SK-N-SH (cell line): ENCODE measurements at places on chromosomes 2 and 18. TPM values are rescaled to one million over a fixed set of nuclear protein-coding genes. Genes with fewer than 3 reads are reported as not detected.
A peak's percentile ranks its signal among the peaks of the same experiment; 100 is the strongest.

The EVX2 gene
- polyA plus RNA-seq: not detected in 2 replicates

The ASIC4 gene
- polyA plus RNA-seq: 0.05 and 0.10 TPM in 2 replicates

The DPP4 gene
- 4.8 and 5.0 TPM in 2 replicates for polyA plus RNA-seq

The LYPD6 gene
- polyA plus RNA-seq: 8.1 and 11.0 TPM in 2 replicates

The ZNF892 gene
- 1.4 TPM in 2 replicates for polyA plus RNA-seq

- no peak for DNase-seq
Observed at GRCh38 chr18:48521723-48522122, 17.1 kb upstream of the CTIF start.

GRCh38 chr2:197804758-197805714 lies 643 bp downstream of the PLCL1 start:
- DNase-seq: peak; percentile 72

DNA sequence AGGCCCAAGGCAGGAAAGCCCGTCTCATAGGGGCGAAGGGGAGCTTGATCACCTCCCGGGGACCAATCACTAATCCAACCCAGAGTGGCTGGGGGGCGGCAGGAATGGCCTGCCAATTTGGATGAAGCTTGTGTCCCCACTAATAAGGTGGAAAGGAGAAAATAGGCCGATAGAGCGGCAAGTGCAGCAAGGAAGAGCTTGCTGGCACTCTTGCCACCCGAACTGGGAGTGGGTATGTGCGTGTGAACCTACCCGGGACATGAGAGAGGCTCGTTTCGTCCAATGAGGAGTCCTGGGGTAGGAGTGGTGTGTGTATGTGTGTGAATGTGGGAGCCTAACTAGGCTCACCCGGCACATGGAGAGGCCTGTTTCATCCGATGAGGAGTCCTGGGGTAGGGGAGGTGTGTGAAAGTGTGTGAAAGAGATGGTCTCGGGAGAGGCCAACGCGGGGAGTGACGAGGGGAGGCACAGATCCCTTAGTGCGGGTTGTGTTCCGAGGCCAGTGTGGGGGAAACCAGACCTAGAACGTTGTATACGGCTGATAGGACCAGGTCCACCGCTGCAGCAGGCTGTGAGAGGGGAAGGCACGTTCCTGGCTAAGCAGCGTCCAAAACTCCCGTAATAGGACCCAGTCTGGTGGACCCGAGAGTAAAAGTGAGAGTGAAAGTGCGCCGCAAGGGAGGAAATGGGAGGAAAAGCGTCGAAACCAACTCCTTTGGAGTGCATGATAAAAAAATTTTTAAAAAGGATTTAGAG lies 47.1 kb upstream of the SELENOI start:
- DNase-seq: no peak

DNA sequence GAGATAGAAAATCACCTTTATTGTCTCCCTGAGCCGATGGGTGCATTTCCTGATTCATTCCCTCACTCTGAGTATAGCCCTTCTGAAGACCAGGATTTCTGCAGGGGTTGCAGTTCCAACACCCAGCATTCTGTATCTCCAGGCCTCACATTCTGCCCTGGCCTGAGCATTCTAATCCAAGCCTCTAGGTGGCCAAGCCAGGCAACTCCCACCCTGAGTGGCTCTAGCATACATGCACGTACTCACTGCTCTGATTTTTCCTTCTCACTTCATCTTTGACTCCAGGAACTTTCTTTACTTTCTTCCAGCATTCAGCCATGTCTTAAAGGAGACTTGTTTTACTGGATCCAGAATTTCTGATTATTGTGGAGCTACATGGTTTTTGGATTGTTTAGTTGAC lies 100.7 kb upstream of the STK39 start:
- DNase-seq: peak; percentile 40

DNA sequence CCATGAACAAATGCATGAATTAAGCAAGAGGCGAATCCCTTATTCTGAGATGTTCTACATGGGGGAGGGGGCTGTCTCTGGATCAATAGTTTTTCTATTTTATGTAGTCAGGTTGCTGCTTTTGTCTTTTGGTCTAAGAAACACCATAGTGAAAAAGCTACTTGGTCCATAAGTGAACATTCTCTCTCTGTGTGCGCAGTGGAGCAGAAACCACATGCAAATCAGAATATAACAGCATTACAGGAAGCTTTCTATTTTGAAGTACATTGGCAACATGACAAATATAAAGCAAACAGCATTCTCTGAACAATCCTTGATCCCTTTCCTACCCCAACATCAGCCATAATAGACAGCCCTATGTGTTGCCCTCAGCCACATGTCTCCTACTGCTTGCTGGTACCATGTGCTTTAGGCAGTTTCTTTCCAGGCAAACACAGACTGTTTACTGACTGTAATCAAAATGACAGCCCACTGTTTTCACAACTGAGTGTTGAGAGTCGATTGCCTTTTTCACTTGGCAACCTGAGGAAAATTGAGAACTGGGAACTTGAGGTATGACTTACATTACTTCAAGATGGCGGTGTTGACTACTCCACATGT lies 10.6 kb downstream of the SCN3A start:
- no peak for DNase-seq

- no peak for DNase-seq
Observed at GRCh38 chr2:30622452-30622851, 175.4 kb downstream of the LCLAT1 start.

DNA sequence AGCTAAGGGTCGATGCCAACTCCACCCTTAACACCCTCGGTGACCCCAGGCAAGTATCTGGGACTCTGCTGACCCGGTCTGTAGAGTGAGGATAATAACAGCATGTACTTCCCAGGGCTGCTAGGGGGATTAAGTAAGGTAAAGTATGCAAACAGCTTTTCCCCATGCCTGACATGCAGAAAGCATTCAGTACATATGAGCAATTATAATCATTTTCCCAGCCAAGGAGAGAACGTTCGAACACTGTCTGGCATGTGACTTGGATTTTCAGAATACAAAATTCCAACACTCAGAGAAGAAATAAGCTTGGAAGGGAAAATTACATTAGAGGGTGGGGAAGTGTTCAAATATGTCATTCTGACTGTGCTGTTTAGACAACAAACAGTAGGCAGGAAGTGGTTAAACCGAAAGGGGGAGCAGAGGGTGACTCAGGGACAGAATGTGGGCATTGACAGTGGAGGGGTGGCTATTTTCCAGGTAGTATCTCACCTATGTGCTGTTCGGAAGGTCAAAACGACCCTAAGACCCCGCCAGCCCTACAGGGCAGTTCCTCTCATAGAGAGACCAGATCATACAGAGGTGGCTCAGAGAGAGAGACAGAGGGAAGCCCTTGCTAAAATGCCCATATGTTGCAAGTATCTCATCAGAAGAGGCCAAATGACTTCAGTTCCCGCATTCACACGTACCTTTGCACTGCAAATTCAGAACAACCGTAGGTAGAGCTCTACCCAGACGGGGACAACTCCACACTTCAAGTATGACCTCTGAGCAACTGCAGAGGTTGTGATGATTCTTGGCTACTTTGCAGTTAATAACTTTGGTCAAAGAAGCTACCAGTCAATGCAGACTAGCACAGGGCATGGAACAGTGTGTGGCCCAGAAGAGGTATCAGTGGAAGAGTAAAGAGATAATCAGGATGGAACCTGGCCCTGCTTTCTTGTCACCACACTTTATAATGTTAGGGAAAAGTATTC lies 14.8 kb downstream of the ASPRV1 start:
- no peak for DNase-seq

GRCh38 chr2:204896146-204896545 lies 350.9 kb downstream of the PARD3B start:
- DNase-seq: no peak

GRCh38 chr2:206700156-206700555 lies 18.0 kb downstream of the DYTN start:
- no peak for DNase-seq
